Activated naive CD8-positive, alpha-beta T cell treated with anti-CD3 and anti-CD28 coated beads, Interleukin-2, amount 10 ng/mL, durations not matched to agents 7 days and 5 days (primary cell): ENCODE measurements at places on chromosomes 12 and 14. TPM values are rescaled to one million over a fixed set of nuclear protein-coding genes. Genes with fewer than 3 reads are reported as not detected.

EMP1 gene
- total RNA-seq: 8.6 TPM

- no peak for DNase-seq
These were observed 19.3 kb upstream of the ETV6 start for GRCh38 chr12:11630046-11630706.

ARF3 gene
- total RNA-seq: 88.0 TPM

DNA sequence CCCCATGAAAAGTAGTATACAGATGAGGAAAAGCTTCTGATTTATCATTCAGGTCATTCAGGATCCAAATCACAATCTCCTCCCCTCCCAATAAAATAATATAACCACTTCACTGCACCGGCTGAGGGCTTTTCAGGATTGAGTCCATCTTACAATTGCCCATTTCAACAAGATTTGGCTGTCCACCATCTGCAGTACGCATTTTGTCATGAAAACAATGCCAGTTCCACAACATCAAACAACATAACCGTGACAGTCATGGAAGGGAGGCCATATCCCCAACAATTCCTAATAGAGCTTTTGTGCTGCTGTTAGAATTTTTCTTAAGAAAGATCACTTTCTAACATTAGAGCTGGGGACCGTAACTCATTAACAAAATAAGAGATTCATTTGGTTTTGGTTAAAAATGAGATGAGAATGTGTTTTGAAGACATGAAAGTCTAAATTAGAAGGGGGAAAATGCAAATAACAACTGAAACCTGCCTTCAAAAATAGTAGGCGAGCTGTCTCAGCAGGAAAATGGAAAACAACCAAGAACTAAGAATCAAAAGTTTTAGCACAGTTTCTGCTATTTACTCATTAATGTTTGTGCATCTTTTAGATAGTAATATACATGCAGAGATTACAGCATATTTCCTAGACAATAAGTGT, 38.3 kb upstream of the TMTC2 start:
- DNase-seq: no peak

RBM23 gene
- total RNA-seq: 98.0 TPM

- DNase-seq: no peak
These were observed 133.5 kb upstream of the DAAM1 start for GRCh38 chr14:59055006-59055405.

TGFB3 gene
- total RNA-seq: 3.5 TPM

GRCh38 chr14:104559028-104559803, 20.3 kb upstream of the C14orf180 start:
- no peak for DNase-seq

DNA sequence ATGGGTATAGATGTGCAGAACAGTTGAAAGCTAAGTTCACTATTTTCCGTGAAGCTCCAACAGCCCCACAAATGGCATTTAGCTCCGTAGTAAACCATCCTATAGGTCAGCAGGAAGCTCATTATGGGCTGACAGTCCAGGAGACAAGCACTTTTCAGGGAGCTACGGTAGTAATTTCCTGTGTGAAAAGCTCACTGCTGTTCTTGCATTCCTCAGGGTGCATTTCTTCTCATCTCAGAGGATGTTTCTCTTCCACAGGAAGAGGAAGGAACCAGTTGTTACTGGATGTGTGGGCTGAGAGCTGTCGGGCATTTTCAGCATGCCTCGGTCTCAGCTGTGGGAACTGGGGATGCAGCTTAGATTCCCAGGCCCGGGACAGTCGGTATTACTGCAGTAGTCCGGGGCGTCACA, 72.8 kb downstream of the GALNT4 start:
- no peak for DNase-seq

PTCSC3 gene
- total RNA-seq: not detected

CLEC12A gene
- total RNA-seq: 5.2 TPM

DNA sequence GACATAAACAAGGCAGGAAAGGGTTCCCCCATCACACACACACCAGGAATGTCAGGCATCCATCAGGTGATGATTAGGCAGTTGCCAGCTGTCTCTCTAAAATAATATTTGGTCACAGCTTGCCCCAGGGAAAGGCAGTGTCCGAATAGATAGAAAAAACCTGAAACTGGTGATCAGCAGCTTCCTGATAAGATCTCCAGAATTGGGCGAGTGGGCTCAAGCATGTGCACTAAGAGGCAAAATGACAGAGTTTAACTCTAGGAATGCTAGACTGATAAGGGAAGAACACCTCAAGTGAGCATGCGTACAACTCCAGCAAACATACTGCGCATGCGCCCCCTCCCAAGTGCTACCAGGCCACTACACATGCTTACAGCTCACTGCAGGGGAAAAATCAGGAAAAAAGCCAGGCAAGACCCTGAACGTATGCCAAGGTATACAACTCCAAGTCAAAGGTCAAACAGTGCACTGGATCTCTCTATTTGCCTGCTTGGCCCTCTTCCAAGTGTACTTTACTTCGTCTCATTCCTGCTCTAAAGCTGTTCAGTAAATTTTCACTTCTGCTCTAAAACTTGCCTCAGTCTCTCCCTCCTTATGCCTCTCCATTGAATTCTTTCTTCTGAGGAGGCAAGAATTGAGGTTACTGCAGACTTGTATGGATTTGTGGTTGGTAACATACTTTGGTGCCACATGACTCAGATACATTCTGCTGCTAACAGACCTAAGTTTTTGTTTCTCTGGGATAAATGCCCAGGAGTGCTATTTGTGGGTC, 73.5 kb upstream of the VASH1 start:
- no peak for DNase-seq

ACSS3 gene
- not detected for total RNA-seq
